ENCODE measurements at places on chromosomes 6 and 20. TPM values are rescaled to one million over a fixed set of nuclear protein-coding genes. Genes with fewer than 3 reads are reported as not detected.

The SNAP91 gene
- not detected for total RNA-seq

The PRL gene
- total RNA-seq, result not detected

The VAPB gene
- total RNA-seq, result 14.9 TPM

The TRIM15 gene
- not detected for total RNA-seq

The BMP5 gene
- not detected for total RNA-seq

The MACROD2 gene
- total RNA-seq, result 0.88 TPM

The GMDS gene
- 6.6 TPM for total RNA-seq
